ENCODE measurements at places on chromosomes 2 and 18.

DNA sequence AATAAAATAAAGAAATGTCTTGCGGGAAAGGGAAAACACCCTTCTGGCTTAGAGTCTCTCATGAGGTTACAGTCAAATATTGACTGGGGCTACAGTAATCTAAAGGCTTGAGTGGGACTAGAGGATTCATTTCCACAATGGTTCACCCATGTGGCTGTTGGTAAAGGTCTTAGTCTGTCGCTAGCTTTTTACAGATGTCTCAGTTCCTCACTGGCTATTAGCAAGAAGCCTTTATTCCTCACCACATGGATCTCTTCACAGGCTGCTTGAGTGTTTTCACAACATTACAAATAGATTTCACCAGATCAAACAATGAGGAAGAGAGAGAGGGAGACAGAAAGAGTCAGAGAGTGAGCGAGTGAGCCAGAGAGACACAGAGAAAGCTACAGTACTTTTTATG lies 8.3 kb upstream of the ZC3H15 start:
- no peak for DNase-seq

DNA sequence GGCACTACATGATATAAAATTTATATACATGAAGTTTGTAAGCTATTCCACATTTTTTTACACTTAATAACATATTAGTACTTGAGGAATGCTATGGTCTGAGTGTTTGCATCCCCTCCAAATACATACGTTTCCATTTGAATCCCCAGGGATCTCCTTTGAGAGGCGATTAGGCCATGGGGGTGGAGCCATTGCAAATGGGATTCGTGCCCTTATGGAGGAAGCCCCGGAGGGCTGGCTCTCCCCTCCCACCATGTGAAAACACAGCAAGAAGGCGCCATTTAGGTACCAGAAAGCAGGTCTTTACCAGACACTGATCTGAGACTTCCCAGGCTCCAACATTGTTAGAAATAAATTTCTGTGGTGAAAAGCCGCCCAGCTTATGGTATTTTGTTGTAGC lies 20.8 kb upstream of the MBP start:
- no peak for DNase-seq

DNA sequence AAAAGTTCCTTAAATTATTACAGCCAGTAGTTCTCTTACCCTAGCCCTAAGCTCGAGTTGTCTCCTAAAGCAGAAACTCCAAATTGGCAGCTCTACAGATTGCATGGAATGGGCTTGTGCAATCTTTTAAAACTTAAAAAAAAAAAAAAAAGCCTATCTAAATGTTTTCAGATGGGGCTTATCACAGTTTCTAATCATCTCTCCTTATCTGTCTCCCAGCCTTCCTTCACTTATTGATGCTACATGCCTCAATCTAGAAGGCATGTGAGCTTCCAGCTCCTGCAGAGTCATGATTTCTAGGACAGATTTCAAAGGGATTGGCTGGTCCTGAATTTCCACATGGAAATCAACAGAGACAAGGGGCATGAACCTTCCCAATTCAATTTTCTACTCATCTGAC lies 33.1 kb upstream of the PELI1 start:
- DNase-seq: no peak

GRCh38 chr18:25279133-25279532 lies 72.8 kb downstream of the ZNF521 start:
- no peak for DNase-seq

- no peak for DNase-seq
Observed at GRCh38 chr2:10654069-10654468, 35.7 kb downstream of the NOL10 start.

DNA sequence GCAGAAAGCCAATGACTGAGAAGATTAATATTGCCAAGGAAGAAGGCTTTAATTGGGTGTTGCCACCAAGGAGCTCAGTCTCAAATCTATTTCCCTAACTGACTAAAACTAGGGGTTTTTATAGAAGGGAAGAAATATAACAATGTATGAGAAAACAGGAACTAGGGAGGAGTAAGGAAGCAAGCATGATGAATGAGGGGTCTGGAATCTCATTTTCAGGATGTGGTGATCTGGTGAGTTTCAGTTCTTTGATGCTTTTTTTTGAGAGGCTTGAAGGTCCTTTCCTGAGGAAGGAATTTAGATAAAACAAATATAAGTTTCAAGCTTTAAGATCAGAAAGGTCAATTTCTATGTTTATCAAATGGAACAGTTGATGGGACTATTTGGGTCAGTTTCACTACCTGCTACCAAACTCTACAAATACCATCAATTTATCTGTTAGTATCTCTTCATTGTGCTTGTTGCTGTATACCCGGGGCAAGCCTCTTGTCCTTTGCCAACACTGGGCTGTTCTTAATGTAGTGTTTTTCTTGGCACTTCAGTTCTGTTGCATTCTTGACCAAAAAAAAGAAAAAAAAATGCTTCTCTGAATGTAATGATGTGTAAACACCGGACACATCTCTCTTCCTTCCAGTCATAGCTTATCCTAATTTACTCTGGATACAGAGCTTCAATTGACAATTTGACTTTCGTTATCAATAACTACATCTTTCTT lies 357.0 kb downstream of the GALNT13 start:
- no peak for DNase-seq

DNA sequence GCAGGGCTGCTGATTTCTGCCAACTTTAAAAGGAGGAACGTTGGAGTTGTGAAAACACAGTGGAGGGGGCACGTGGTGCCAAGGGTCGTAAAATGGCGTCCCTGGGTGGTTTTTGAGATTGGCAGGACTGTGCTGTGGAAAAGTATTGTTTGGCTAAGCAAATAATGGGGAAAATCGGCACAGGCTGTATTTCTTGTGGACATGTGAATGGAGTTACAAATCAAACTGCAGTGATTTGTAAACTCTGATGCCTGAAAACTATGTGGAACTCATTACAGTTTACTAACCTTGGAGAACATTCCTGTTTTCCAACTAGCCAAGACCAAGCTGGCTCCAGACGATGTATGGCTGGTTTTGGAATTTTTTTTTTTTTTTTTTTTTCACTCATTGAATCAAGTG lies 68.7 kb downstream of the KCTD1 start:
- DNase-seq: no peak

DNA sequence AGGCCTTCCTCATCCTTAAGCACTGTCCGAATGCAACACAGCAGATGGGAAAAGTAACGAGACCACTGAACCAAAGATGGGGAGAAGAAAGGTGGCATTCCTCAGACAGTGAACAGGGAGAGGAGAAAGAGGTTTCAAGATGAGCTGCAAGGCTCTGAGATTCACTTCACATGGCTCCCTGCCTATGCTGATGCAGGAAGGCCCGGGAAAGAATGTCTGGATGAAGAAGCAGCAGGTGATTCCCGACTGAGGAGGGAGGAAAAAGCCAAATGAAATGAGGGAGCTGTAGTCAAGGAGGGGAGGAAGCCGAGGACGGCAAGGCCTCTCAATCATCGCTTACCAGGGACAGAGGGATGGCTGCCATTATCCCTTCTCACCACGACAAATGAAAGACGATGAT lies 98.5 kb upstream of the BOD1L2 start:
- DNase-seq: no peak

DNA sequence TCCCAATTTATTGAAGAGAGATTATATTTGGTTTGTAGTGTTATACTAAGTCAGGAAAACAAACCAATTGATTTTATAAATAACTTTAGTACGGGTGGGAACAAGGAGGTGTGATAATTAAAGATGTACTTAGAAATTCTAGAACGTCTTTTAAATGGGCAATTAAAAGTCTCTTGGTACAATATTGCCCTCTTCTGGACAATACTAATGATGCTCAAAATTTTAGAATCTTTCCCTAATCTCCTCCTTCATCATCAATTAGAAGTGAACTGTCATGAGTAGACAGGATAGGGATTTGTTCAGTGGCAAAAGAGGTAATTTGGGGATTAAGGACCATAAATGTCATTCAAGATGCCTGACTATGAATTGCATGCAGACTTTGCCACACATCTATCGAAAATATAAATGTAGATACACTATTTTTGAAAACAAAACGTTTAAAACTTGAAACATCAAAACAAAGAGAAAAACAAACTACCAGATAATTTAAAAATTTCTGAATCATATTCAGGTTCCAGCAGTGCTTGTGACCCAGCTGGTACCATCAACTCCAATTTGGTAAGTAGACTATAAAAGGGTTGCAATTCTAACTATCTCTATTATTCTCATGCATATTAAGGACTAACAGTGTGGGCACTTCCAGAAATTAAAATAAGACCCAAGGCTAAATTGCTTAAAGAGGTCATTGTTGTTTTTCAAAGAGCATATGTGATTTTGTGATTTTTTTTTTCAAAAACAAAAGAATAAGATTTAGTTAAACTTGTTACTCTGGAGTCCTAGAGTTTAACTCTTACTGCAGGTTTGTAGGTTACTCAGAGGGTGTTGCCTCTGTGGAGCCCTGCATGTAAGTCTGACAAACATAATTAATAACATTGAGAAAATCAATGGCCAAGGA lies 123.5 kb downstream of the LAMA3 start:
- peak; percentile 33 for DNase-seq

- DNase-seq: no peak
Observed at GRCh38 chr18:80035997-80036396, 1.8 kb downstream of the RBFA start.

DNA sequence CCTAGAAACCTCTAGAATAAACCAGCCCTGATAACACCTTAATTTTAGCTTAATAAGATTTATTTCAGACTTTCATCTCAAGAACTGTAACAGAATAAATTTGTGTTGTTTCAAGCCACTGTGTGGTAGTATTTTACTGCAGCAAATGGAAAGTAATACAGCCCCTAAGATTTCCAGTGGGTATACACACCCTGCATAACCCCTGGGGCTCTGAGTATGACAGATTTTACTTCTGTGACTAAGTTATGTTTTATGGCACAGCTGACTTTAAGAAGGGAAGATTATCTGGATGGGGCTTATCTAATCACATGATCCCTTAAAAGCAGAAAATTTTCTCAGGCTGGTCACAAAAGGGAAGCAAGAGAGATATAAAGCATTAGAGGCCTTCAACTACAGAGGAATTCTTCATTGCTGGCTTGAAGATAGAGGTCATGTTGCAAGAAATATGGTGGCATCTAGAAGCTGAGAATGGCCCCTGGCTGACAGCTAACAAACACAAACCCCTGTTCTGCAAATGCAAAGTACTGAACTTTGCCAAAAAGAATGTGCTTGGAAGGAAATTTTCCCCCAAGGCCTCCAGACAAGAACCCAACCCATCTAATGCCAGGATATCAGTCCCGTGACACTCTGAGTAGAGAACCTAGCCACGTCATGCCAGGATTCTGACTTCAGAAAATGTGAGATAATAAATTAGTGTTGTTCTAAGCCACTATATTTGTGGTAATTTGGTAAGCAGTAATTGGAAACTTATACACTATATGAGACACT lies 67.8 kb upstream of the SLC9A2 start:
- no peak for DNase-seq

DNA sequence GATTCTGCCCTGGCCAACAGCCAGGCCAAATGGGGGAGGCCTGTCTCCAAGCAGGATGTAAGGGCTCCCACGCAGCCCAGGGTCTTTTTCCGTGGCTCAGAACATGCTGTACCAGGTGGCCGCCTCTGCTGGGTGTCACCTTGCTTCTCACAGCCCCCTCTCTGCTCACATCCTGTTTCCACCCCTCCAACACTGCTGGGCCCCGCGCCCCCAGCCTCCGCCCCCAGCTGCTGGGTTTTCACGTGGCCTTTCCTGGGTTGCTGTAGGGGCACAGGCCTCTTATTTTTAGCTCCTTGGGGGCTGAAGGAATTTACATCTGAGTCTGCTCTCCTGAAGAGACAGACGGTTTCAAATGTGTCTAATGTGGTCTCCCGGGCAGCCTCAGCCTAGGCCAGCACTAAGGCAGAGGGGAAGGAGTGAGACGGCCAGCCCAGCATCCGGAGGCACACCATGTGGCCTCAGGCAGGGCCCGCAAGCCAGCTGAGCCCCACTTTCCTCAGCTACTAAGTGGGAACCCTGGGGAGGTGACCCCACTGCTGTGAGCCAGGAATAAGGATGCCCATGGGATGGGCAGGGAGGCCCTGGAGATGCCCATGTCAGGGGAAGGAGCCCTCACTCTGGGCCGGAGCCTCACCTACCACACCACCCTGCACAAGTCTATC lies 18.7 kb upstream of the DUSP2 start:
- DNase-seq: no peak

DNA sequence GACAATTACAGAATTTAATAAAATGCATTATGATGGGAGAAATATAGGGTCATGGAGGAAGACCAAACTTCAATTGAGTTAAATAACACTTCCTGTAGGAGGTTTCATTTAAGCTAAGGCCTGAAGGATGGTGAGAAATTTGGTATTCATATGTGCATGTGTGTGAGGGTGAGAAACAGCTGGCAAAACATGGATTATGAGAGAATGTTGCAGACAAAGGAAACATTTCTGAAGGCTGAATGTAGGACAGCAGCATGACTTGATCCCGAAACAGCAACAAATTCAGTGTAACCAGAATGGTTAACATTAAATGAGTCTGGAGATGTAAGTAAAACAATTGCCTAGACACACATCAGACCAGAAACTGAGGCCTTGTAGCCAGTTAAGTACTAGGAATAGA lies 630.8 kb downstream of the NR4A2 start:
- DNase-seq: no peak

DNA sequence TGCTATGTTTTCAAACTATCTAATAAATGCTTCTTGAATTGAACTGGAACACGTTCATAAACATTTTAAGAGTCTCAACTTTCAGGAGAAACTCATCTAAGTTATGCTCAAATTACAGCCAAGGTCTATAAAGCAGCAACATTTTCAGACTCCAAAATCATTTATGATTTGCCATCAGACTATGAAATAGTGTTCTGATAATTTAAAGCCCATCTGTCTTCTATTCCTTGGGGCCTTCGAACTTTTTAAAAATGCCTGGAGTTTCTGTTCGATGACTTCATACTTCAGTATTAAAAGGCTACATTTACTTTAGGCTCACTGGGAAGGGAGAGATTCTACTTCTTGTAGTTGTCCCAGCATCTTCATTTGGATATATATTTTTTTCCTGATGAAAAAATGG lies 73.6 kb upstream of the NXPH2 start:
- DNase-seq: no peak

DNA sequence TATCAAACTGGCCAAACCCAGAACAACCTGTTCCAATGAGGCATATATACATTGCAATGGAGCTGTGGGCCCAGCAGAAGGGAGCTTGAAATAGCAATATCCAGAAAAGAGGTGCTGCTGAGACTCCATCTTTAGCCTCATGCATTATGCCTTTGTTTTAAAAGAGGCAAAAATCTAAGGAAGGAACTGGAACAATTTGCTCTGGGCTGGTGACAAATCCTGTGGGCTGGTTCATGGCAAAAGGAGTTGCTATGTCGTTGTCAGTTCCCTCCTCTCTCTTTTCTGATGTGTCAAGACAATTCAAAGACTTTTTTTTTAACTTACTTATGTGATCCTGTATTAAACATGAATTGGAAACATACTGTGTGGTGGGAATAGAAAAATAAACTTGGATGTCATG lies 124.2 kb upstream of the FSHR start:
- DNase-seq: no peak
